ENCODE measurements at places on chromosomes 5 and 9.

DNA sequence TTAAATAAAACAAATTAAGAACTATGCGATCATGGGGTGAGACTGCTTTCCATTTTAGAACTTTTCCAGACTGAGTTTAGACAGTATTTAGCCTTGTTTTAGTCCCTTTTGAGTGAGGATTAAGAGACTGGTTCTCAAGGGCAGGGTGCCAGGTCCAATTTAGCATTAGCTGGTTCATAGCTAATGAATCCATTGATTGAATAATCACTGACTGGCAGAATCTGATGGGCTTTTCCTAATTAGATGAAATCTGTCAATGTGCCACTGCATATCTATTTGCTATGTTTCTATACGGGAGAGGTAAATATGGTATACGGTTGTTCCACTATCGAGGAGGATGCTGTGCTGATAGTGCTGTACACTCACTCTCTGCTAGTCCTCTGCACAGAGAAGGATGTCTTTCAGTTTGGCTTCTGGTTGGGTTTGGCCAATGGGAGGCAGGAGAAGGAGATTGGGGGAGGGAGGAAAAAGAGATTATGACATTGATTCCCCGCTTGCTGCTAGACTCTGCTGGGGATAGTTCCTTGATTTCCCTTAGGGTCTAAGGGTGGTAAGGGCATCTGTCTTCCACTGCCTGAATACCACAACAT lies 496.6 kb downstream of the CTNND2 start:
- DNase-seq: no peak

DNA sequence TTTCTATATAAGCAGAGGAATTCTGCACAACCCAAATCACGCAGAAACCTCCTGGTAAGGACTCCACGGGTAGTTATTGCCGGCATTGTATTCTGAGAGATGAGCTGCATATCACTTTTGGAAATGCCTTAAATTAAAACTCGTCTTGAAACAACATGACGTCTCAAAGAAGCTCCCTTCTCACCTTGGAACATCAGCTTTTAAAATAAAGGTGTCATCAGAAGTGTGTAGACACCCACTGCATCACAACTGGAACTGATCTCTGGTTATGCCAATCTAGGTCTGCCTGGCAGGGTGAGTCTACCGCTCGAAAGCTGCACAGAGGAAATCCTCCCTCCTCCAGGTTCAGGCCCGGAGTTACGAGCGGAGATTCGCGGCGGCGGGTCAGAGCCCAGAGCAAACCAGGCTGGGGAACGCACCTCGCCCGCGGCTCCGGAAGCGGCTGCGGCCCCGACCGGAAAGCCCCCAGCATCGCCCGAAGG lies 974 bp upstream of the SLC12A2 start:
- no peak for DNase-seq

- DNase-seq: no peak
Observed at GRCh38 chr5:132419502-132420468, 50.3 kb downstream of the SLC22A5 start.

DNA sequence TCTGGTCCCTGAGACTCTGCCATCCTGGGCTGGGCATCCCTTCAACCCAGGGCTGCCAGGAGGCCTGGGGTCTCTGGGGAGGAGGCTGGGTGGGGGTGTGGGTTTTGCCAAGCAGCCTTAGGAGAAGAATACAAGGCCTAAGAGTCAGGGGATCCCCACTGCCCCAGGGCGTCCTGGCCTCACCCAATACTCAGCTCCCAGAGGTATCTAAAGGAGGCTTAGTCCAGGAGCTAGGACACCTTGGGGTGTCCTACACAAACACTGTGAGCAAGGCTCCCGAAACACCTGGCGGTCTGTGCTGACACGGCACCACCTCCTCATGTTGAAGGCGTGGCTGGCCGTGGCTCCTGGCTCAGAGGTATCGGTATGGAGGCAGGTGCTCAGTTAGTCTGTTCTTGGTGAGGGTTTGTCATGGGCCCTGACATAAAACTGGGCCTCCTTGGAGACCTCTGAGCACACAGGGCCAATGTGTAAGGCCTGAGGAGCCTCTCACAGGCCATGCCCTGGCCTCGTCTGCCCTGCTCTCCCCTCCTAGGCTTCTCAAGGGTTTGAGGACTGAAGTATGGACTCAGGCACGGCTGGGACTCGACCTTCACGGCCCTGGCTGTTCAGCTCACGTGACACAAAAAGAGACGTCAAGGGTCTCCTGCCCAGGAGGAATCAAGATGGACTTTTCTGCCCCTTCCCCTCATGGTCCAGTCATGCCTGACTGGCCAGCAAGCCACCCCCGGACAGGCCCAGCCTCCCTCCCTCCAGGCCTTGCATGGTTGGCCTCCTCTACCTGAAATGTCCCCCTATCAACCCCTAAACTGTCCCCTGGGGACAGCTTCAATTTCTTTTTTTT lies 277.3 kb downstream of the FSTL4 start:
- DNase-seq: no peak

- DNase-seq: no peak
Observed at GRCh38 chr5:165152058-165152457, 1646.6 kb downstream of the MAT2B start.

- no peak for DNase-seq
Observed at GRCh38 chr5:68066277-68066955, 149.1 kb upstream of the PIK3R1 start.

GRCh38 chr9:98538626-98539031 lies 170.1 kb downstream of the GABBR2 start:
- no peak for DNase-seq

DNA sequence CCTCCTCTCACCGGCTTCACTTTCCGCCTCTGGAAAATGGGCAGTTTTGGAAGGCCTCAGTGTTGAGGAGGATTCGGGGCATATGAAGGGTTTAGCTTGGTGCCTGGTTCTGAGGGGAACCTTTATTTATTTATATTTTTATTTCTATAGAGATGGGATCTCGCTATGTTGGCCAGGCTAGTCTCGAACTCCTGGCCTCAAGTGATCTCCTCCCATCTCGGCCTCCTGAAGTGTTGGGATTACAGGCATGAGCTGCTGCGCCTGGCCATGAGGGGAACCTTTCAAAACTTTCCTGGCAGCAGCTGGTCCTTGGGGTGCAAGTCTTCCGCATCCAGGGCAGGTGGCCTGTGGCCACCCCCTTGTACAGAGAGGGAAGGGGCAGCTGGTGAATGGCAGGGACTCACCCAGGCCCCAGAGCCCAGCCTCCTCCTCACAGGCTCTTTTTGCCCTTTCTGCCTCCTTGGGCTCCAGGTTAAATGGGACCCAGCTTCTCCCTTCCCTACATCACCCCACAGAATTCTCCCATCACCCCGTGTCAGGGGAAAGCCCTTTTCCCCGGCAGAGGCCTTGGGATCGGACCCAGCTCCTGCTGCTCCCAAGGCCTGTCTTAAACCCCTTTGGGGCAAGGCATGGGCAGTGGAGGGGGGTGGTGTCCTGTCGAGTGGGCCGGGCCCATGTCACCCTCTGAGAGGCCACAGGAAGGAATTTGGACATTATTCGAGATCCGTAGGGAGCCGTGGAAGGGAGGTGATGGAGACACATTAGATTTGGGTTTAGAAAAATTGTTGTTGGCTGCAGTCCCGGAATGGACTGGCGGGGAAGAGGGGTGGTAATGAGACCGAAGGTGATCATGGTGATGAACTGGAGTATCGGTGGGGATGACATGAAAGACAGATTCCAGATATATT lies 5.9 kb downstream of the NCS1 start:
- no peak for DNase-seq

Measured in pulmonary artery endothelial cell (primary cell).